Stimulated activated CD8-positive, alpha-beta memory T cell treated with anti-CD3 and anti-CD28 coated beads, Interleukin-12 subunit alpha, Interleukin-12 subunit beta, amount 100 ng/mL, for 1 hour (primary cell): ENCODE measurements at places on chromosomes 12 and 14.

GRCh38 chr14:22656226-22656625 is 12.1 kb upstream of the OR6J1 start:
- DNase-seq, result no peak

GRCh38 chr12:128977441-128977840 is 124.2 kb downstream of the GLT1D1 start:
- no peak for DNase-seq

DNA sequence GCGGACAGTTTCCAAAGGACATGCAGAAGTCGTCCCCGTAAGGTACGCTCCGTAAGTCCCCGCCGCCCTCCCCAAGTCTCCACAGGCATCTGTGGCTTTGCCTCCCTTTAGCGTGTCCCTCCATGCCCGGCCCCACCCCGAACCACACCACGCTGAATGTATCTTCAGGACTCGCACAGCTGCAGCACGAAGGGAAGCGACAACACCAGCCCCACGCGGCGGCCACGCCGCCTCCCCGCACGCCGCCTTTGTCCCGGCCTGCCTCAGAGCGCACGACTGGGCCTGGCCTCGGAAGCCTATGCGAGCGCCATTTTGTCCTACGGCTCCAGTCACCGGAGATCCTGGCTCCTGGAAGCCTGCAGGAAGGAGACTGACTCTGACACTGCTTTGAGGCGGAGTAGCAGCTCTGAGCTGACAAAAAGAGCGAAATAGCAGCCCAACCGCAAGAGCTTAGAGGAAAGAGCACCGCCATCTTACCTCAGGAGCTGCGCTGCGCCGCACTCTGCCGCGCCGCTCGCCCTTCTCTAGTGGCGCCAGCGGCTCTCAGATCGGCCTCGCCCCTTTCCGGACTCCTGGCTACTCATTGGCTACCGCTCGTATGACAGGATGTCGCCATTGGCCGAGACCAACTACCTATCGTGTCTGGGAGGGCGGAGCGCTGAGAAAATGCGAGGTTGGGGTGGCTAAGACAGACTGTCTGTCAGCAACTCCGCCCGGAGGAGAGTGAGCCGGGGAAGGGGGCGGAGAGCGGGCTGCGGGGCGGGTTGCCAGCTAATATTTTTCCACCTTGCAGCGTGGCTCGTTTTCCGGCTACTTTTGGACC is at the start of gene KANSL2:
Gene KANSL2, minus strand, starts transcription at position 529 of the 823 bp plus-strand sequence. CDS start 606 bp downstream, outside the sequence.
- peak; percentile 95 for DNase-seq

DNA sequence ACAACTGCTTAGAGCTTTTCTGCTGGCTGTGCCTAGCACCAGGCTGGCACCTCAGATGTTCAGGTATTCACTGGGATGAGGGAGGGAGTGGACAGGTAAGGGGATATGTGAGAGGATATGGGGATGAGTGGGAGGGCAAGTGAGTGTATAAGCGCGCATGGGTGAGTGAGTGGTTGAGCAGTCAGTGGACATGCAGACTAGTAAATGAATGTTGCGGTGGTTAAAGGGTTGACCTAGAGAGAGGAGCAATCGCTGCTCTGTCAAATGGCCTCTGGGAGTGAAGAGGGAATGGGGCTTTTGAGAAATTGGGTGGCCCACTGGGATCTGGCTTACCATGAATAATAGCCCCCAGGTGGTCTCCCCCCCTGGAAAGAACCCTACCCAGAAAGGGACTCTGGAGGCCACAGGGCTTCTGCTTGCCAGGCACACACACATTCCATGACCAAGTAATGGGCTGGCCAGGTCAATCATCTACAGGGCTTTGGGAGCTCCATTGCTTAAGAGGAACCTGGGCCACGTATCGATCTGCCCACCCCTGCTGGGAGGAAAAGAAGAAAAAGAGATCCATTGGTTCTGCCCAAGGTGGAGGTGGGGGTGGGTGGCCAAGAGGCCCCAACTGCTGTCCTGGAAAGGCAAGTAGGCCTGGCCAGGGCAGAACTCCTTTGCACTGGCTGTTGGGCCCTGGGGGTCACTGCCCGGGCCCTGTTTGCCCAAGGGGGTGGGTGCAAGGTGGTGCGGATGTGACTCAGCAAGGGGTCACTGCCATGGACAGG is 30.8 kb upstream of the ZFP36L1 start:
- DNase-seq, result no peak

- DNase-seq, result no peak
Observed at GRCh38 chr12:103855896-103856657, 15.0 kb upstream of the NT5DC3 start.

DNA sequence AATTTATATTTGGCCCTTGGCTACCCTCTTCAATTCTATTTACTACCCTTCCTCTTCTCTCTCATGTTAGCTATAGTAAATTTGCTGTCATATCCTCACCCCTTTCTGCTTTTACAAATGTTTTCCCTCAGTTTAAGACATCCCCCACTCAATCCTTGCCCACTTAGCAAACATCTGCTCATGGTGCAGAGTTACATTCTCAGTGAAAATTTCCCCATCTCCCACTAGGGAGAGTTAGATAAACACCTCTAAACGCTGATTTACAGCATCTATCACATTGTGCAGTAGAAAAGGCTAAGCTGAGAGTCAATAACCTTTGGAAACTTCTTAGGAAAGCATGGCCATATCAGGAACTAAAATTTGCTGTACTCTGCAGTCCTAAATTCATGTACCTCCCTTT is 69.0 kb downstream of the DENND5B start:
- no peak for DNase-seq
